ENCODE measurements at places on chromosomes 13 and 19. TPM values are rescaled to one million over a fixed set of nuclear protein-coding genes. Genes with fewer than 3 reads are reported as not detected.

LILRB5 gene
- total RNA-seq = 1.9 TPM

VSTM2B gene
- 0.62 TPM for total RNA-seq

HSPBP1 gene
- 48.2 TPM for total RNA-seq

SLITRK1 gene
- total RNA-seq = 0.08 TPM

PSG1 gene
- not detected for total RNA-seq

CD37 gene
- total RNA-seq = 12.6 TPM

TRIP10 gene
- 62.7 TPM for total RNA-seq

KLK3 gene
- total RNA-seq = 0.81 TPM

- no peak overlapping the region for H3K27ac ChIP-seq
- no peaks in the 10 kb centered on the region for H3K36me3 ChIP-seq
Observed at GRCh38 chr19:56946159-56946558, 105.6 kb upstream of the PEG3 start.

DNA sequence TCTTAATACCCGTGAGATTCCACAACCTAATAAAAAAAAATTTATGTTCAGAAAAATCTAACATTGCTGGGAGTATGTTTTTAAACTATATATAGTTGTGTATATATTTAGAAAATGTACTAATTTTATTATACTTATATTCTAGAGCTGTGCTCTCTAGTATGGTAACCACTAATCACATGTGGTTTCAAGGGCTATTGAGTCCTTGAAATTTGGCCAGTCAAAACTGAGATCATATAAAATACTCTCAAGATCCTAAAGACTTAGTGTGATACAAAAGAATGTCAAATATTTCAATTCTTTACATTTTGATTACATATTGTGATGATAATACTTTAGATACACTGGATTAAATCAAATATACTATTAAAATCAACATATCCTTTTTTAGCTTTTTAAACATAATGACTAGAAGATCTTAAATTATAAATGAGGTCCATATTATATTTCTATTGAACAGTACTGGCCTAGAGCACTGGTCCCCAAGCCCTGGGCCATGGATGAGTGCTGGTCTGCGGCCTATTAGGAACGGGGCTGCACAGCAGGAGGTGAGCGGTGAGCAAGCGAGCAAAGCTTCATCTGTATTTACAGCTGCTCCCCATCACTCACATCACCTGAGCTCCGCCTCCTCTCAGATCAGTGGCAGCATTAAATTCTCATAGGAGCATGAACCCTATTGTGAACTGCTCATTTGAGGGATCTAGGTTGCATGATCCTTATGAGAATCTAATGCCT is 176.5 kb upstream of the NBEA start:
- H3K36me3 ChIP-seq = no peaks in the 10 kb centered on the region
- no peak for DNase-seq
- no peaks in the 10 kb centered on the region for H3K27me3 ChIP-seq
- no peak overlapping the region for H3K27ac ChIP-seq
- H3K4me1 ChIP-seq = no peaks in the 10 kb centered on the region

- DNase-seq = no peak
- no peaks in the 10 kb centered on the region for H3K27me3 ChIP-seq
- H3K27ac ChIP-seq = no peak overlapping the region
- H3K4me1 ChIP-seq = no peaks in the 10 kb centered on the region
Observed at GRCh38 chr19:52653161-52653560, 15.0 kb upstream of the ZNF83 start.

GRCh38 chr19:30695171-30695875 is 323.1 kb downstream of the ZNF536 start:
- H3K4me1 ChIP-seq = no peaks in the 10 kb centered on the region
- H3K36me3 ChIP-seq = no peaks in the 10 kb centered on the region
- no peak overlapping the region for H3K27ac ChIP-seq
- no peaks in the 10 kb centered on the region for H3K27me3 ChIP-seq
- DNase-seq = no peak

GRCh38 chr13:67278235-67278634 is 48.1 kb upstream of the PCDH9 start:
- H3K27me3 ChIP-seq = no peaks in the 10 kb centered on the region
- no peak overlapping the region for H3K27ac ChIP-seq
- H3K4me1 ChIP-seq = no peaks in the 10 kb centered on the region
- H3K4me3 ChIP-seq = no peak overlapping the region
- no peaks in the 10 kb centered on the region for H3K36me3 ChIP-seq

DNA sequence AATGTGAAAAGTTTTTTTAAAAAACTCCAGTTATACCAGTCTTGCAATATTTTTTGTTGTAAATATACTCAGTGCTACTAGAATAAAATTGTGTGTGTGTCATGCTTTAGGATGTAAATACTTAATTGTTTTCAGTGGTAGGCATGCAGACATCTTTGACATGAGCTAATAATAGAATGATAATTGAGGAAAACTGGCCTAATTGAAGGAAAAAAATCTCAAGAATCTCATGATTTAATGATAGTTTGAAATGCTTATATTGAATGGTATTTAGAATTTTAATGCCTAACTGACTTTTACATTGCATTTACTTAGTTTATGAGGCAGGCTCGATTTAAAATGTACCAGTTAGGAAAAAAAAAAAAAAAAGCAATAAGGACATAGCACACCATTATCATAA is 3.2 kb upstream of the MAB21L1 start:
- no peak for DNase-seq
- no peak overlapping the region for H3K4me3 ChIP-seq
- H3K27ac ChIP-seq = no peak overlapping the region
- no peaks in the 10 kb centered on the region for H3K4me1 ChIP-seq
- H3K27me3 ChIP-seq = no peaks in the 10 kb centered on the region
- no peaks in the 10 kb centered on the region for H3K36me3 ChIP-seq

- H3K4me1 ChIP-seq = no peaks in the 10 kb centered on the region
- H3K36me3 ChIP-seq = no peaks in the 10 kb centered on the region
- DNase-seq = no peak
- H3K4me3 ChIP-seq = no peak overlapping the region
- H3K27ac ChIP-seq = no peak overlapping the region
Observed at GRCh38 chr13:59946944-59947343, 216.8 kb downstream of the DIAPH3 start.

GRCh38 chr13:102127153-102127552 is 274.7 kb downstream of the FGF14 start:
- no peak overlapping the region for H3K27ac ChIP-seq
- DNase-seq = no peak
- H3K4me1 ChIP-seq = no peaks in the 10 kb centered on the region
- H3K4me3 ChIP-seq = no peak overlapping the region
- H3K27me3 ChIP-seq = no peaks in the 10 kb centered on the region
- no peaks in the 10 kb centered on the region for H3K36me3 ChIP-seq

DNA sequence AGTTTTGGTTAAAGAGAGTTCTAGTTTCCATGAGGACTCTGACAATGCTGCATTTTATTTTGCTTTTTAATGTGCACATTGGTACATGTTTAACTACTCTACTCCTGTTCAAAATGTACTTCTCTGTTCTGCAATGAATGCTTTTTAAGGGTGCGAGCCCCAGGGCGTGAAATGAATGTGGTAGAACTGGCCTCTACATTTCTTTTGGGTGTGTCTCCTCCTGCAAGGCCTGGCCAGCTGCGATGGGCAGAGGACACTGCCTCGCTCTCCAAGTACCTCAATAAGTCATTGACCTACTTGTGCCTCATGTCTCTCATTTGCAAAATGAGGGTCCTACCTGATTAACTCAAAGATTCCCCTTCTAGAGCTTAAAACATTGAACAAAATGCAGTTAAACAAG is 6.7 kb downstream of the RGS9BP start:
- no peak overlapping the region for H3K4me3 ChIP-seq
- H3K27ac ChIP-seq = no peak overlapping the region
- H3K27me3 ChIP-seq = no peaks in the 10 kb centered on the region

GRCh38 chr13:51435002-51435578 is 17.7 kb downstream of the INTS6 start:
- H3K4me3 ChIP-seq = no peak overlapping the region
- no peak overlapping the region for H3K27ac ChIP-seq
- H3K36me3 ChIP-seq = no peaks in the 10 kb centered on the region

DNA sequence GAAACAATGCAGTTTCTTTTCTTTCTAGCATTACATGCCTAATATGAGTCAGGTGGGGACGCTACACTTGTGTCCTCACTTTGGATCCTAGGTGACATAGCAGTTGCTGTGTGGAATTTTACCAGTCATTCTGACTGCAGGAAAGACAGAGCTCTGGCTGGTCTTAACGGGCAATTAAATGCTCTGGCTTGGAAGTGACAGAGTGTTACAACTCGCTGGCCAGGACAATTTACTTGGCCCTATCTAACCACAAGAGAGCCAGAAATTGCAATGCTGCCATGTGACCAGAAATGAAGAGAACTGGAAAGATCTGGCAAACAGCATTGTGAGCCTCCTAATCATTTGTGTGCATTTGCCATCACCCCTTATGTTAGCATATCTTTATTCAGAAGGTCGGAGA is 351.1 kb downstream of the DCT start:
- no peak overlapping the region for H3K27ac ChIP-seq
- no peaks in the 10 kb centered on the region for H3K27me3 ChIP-seq
- H3K4me3 ChIP-seq = no peak overlapping the region
- DNase-seq = peak; percentile 40
- H3K4me1 ChIP-seq = no peaks in the 10 kb centered on the region
- H3K36me3 ChIP-seq = no peaks in the 10 kb centered on the region

- no peaks in the 10 kb centered on the region for H3K36me3 ChIP-seq
- H3K27ac ChIP-seq = no peak overlapping the region
- no peaks in the 10 kb centered on the region for H3K27me3 ChIP-seq
Observed at GRCh38 chr13:60379837-60380565, 17.0 kb upstream of the TDRD3 start.

DNA sequence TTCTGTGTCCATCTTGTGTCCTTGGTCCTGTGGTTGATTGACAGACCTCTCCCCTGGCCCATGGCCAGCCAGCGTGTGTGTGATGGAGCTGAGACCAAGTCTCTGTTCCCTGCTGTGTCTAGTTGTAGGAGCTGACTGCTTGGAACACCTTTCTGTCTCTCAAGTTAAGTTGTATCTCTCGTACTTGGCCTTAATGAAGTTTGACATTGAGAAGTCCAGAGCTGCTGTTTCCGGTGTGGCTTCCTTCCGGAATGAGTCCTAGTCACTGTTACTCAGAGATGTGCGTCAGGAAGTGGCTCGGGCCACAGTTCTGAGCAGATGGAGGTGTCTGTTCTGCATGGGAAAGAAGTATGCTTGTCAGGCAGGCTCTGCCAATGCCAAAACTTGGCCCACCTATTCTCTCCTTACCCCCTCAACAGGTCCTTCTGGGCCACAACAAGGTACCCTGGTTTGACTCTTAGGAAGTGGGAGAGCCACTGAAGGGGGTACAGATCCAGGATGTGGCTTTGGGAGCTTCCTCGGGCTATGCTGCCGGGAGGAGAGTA is 54.3 kb downstream of the GATAD2A start:
- H3K4me3 ChIP-seq = no peak overlapping the region
- no peak for DNase-seq
- no peaks in the 10 kb centered on the region for H3K27me3 ChIP-seq

DNA sequence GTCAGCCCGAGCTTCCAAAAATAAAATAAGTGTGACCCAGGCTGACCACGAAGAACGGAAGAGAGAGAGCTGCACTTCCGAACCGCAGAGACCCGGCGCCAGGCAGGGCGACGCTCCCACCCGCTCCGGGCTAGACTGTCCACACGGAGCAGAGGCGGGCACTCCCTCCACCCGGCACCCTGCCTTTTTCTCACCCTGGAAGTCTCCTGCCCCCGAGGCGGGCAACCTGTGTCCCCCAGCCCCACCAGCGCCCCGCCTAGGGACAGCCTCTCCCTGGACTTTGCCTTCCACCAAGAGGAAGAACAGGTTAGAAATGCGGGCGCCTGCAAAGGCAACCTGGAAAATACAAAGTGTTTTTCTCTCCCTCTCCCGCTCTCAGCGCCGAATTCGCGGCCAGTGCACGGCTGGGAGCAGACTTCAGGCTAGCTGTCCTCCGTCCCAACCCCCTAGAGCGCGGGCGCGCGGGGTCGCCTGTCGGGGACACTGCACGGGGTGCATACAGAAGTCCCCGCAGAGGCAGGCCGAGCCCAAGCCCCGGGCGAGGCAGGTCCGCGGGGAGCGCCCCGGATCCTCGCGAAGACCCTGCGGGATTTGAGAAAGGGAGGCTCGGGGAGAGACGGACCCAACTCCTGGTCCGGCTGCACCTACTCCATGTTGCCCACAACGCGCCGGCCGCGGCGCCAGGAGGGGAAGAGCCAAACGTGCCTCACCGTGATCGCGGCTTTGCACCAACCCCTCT is 845 bp downstream of the SPRY2 start:
- H3K36me3 ChIP-seq = no peaks in the 10 kb centered on the region
- H3K27ac ChIP-seq = peak overlapping the region; percentile 94
- H3K4me3 ChIP-seq = peak overlapping the region; percentile 74
- DNase-seq = peak; percentile 47
- peaks cover 16% of the 10 kb centered on the region for H3K4me1 ChIP-seq

DNA sequence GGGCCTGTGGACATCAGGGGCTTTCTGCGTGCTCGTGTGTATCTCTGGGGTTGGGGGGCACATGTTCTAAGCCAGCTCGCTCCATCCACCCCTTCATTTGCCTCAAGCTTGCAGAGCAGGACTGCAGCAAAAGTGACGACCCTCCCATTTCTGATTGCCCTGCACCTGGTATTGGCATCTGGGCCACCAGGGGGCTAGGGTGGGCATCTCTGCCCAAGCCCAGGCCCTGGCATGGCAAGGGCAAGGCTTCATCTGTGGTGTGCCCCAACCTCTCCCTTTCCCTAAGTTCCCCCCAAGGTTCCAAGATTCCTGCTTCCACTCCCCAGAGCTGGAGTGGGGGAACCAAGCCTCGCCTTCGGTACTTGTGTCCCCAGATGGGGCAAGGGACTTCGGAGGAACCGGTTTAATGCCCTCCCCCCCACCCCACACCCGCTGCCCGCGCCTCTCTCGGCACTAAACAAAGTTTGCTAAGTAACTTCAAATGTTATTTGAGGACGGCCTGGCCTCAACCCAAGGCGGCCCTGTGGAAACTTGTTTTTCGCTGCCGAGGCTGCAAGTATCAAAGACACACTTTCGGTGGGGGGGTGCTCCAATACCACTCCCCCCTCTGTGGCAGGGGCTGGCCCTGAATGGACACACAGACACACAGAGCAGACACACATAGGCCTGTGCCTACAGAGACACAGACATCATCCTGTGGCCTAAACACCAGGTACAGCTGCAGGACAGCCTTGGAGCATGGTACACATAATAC is 12.2 kb downstream of the NFIX start:
- H3K27ac ChIP-seq = peak overlapping the region; percentile 45
- peak; percentile 75 for DNase-seq

GRCh38 chr19:49064768-49065611 is at the start of gene NTF4:
NTF4 (minus strand) TSS chr19:49064818; CDS start chr19:49061997, 2,821 bp downstream.
- peaks cover 13% of the 10 kb centered on the region for H3K4me1 ChIP-seq
- H3K4me3 ChIP-seq = peak within 1 kb of the TSS; percentile 27
- no peak for DNase-seq
- no peaks in the 10 kb centered on the region for H3K36me3 ChIP-seq
- no peak within 1 kb of the TSS for H3K27ac ChIP-seq

Measured in testis (tissue), 5 donors.